ENCODE measurements at places on chromosomes 1 and 21.
A peak's percentile ranks its signal among the peaks of the same experiment; 100 is the strongest.

- no peak for DNase-seq
Observed at GRCh38 chr1:36560177-36560576, 77.5 kb upstream of the CSF3R start.

DNA sequence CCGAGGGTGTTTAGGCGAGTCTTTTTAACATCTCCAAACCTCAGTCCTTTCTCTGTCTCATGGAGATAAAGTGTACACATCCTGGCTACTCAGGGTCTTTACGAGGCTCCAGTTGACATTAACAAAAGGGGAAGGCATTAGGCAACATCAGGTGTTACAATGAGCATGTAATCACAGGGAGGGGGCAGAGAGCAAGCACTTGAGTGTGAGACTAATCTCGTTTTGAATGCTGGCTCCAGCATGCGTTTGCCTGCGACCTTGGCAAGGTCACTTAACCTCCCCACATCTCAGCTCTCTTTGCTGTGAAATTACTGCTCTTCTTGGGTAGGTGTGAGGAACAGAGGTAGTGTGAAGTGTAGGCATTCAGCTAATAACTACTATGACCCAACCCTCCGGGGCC is 3.1 kb downstream of the TNNT2 start:
- DNase-seq: no peak

DNA sequence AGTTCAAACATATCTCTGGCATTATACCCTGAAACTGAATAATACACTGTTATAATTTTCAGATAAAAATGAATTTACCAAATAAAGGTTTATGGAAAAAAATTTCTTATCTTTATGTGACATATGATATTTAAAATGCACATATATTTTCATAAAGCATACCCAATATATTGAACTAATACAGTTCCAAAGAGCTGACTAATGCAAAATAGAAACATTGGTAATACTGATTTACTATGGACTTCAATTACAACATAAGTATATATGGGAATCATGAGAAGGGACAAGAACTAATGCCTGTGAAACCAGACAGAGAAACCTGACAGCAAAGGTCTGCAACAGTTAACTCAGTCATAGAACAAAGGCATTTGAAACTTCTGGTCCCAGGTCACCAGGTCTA is 153.5 kb downstream of the DENND1B start:
- DNase-seq: no peak

GRCh38 chr1:33176362-33176850 is 5.4 kb downstream of the TRIM62 start:
- peak; percentile 32 for DNase-seq

DNA sequence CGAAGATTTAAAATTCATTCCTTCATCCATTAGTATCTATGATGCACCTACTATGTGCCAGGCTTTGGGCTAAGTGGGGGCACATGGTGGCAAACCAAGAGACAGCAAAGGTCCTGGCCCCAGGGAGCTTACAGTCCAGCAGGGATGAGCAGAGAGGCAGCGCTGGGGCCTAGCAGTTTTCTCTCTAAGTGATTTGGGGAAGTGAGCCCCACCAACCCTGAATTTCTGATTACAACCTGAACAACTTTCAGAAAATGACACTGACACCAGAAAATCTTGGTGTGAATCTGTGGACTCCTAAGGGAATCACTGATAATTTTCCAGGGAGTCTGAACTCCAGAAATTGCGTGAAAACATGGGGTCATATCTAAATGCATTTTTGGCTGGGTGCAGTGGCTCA is 111.5 kb downstream of the CAPN8 start:
- DNase-seq: no peak

DNA sequence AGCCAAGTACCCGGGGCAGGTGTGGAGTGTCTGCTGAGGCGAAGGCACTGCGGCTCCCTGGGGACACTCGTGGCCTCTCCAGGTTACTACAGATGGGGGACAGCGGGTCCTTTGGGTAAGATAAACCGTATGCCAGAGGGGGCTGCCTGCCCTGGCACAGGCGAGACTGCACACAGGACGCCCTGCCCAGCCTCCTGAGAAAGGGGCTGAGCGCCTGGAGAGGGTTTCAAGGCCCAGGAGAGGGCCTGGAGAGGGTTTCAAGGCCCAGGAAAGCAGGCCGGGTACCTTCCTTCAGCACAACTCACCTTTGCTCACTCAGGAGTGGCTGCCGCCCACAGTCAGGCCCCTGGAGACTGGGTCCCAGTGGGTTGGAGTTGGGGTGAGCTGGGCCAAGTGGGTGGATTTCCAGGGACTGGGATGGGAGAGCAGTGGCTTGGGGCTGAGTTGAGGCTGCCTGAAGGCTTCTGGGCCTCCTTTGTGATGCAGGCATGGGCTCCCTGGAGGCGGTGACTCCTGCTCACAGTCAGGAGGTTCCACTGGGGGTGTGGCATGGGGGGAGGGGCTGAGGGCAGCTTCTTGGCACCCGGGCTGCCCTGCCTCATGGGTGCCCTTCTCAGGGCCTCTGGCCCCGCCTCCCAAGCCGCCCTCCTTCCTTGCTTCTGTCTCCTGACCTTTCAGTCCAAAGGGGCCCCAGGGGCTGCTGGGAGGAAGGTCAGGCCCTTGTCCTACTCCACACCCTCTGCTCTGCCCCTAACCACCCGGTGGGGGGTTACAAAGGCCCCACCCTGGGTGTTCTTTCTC is at the start of gene MMEL1:
TSS of gene MMEL1 (minus strand) at position 456 of the 801 bp plus-strand sequence. CDS start 3,532 bp downstream, outside the sequence.
- no peak for DNase-seq

DNA sequence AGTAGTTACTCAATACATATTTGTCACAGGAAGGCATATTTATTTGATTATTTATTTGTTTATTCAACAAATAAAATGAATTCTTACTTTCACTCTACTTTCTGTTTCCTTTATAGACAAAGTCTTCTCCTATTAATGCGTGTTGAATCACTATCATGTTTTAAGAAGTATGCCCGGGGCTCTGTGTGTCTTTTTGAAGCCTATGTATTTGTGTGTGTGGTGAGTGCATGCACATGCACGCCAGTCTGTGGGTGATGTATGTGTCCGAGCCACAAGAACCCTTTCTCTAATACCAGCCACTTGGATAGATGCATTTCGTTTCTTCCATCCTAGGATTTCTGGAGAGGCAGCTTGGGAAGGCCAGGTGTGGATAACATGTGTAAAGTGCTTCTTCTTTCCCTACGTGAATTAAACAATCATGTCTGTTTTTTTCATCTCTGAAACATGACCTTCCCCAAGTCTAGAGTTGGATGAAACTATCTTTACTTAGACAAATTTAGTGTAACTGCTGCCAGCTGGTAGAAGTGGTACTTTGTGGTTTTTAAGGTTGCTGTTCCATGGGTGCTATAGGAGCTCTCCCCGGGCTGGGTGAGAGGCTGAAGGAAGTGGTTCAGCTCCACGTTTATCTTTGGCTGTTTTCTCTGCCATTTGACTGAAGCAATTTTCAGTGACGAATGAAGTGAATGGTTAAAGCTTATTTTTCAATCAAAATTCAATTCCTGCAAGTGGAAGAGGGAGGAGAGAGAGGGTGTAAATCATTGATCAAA is 46.8 kb upstream of the PPM1J start:
- DNase-seq: no peak

DNA sequence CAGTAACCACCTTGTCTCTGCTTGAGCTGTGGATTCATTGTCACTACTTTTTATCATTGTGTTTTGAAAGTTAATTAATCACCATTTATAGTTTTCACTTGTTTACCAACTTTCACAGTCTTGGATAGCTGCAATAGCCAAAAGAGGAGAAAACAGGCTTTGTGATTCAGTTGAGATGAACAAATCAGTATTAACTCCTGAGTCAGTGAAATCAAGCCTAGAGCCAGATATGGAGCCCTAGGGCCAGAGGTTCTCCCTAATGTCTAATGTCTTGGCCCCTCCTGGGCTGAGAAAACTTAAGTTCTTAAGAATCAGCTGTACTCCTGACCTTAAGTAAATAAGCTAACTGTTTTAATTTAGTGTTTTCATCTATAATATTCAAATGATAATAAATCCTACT is 228.8 kb downstream of the DNM3 start:
- DNase-seq: no peak

GRCh38 chr1:190068304-190068703 is 409.4 kb downstream of the BRINP3 start:
- DNase-seq: no peak

Measured in substantia nigra (tissue), 51 donors.